ENCODE measurements at places on chromosomes 5 and 9. TPM values are rescaled to one million over a fixed set of nuclear protein-coding genes. Genes with fewer than 3 reads are reported as not detected.

DNA sequence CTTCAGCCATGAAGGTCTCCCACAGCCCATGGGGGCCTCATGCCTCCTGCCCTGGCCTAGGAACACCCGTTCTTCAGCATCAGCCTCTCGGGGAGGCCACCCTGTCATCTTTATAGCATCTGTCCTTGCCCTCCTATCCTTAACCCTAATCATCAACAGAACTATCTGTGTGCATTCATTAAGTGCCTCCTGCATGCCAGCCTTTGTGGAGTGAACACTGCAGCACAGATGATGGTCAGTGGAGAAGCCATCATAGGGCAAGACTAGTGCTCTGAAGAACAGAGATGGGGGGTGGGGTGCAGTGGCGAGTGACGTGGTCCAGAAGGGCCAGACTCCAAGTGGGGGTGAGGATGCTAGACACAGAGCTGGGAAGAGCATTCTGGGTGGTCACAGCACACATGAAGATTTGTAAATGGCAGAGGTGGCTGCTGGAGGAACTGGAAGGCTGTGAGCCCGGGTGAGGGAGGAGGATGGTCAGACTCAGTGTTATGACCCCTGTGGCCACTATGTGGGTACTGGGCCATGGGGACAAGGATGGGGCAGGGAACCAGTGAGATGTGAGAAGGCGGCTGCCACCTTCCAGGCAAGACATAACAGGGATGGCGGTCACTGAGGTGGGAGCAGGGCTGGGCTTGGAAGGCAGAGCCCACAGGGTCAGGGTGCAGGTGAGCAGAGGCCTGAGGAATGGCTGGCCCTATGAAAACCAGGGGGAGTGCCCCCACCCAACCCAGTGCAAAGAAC, 3.6 kb upstream of the CARD19 start:
- DNase-seq = no peak

DNA sequence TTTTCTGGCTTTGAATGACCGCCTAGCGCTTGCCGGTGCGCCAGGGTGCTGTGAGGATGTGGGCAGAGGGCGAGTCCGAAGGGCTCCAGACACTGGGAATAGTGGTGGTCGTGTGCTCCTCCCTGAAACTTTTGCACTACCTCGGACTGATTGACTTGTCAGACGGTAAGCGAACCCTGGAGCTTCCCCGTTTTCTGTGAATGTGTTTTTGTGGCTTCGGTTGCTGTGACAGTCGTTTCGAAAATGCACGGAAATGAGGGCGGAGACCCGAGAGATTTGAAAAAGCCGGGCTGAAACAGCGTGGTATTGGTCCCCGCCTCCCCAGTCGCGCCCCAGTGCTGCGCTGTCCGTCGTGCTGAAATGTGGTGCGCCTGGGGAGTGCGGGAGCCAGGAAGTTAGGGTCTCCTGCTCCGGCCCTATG, 102.5 kb upstream of the GABRP start:
- no peak for DNase-seq

DNA sequence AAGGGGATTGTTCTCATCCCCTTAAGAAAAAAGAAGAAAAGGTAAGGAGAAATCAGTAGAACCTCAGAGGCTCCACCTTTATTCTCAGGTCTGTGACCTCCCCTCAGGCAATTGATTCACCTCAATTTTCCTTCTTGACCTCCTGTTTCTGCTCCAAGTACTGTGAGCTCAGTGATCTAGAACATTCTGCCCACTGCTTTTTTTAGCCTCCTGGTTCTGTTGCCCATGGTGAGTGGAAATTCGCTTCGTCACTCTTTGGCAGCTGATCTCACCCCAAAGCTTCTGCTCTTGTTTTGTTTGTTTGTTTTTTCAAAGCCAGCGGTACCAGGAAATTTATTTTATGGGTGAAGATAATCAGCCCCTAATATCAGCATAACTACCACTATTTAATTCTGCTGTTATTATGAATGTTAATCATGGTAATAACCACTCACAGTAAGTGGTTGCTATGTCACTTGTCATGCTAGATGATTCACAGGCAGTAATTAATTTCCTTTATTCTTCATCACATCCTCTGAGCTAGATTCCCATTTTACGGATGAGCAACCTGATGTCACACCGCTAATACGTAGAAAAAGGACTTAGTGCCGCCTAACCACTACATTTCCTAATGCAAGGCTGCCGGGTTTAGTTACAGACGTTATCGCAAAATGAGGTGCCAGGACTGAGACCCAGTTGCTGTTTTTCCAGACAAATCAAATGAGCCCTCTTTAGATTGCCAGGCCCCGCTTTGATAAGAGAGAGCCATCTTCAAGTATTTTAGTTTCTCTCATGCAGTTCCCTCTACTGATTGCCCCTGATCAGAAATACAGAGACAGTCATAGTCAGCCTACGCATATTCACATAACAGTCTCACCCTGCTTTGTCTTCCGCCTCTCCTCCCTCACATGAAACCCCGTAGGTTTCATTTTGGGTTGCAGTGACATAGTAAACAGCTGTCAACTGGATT, 78.2 kb downstream of the CYFIP2 start:
- DNase-seq = no peak

- DNase-seq = peak; percentile 50
These were observed 144.4 kb upstream of the IRX2 start for GRCh38 chr5:2895876-2896275.

GRCh38 chr9:2138646-2139045, 123.5 kb downstream of the SMARCA2 start:
- DNase-seq = no peak

INSL4 gene
- total RNA-seq = not detected

GRCh38 chr5:166961028-166961427, 1330.4 kb upstream of the WWC1 start:
- DNase-seq = no peak

GRCh38 chr5:38163636-38164237, 94.6 kb upstream of the EGFLAM start:
- DNase-seq = no peak

TUSC1 gene
- 22.4 TPM for total RNA-seq

- DNase-seq = no peak
These were observed 166.9 kb downstream of the SNCAIP start for GRCh38 chr5:122478741-122479442.

- DNase-seq = peak; percentile 79
These were observed 2.8 kb downstream of the ADCY2 start for GRCh38 chr5:7398596-7399280.

BTNL9 gene
- total RNA-seq = 20.3 TPM

IER5L gene
- 24.2 TPM for total RNA-seq

DNA sequence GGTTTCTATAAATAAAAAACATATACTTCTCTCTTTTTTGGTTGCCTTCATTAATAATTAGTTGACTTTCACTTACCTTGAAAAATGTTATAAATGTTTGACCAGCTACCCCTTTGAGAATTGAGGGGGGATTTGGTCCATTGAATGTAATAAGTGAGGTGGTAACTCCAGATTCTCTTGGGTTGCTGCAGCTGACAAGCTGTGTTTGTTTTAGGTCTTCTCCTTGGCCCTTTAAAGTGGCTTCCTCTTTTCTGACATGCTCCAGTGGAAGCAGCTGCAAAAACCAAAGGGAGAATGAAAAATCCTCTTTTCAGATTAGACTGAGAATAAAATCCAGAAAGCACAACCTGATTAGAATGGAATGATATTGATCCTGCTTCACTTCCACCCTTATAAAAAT, 410.5 kb downstream of the TMEM38B start:
- no peak for DNase-seq

- DNase-seq = no peak
These were observed 132.4 kb downstream of the DAB2IP start for GRCh38 chr9:121783521-121784507.

FAM153A gene
- total RNA-seq = 1.4 TPM

TNFSF8 gene
- 0.83 TPM for total RNA-seq

MARCHF3 gene
- total RNA-seq = 1.7 TPM

EPB41L4B gene
- 2.3 TPM for total RNA-seq

- peak; percentile 42 for DNase-seq
These were observed 72.5 kb downstream of the AMBP start for GRCh38 chr9:114005371-114006154.

INSL6 gene
- total RNA-seq = not detected

DNA sequence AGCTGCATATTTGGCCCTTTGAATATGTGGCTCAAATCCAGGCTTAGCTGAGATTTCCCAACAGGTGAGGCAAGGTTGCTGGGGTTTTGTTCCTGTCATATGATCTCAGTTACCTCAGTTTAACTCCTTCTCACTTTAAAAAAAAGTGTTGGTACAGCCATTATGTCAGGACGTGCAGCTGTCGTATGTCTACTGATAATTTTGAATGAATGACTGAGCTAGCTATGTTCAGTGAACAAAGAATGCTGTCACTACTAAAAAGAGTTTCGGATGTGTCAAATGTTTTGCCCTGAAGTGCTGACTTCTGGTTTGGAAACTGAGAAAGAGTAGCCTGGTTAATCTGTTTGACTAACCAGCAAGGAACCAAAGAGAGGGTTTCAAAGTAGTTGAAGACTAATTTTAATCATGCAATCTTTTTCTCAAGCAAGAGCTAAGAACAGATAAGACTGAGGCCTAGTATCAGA, 106.3 kb upstream of the NR3C1 start:
- DNase-seq = no peak

GRCh38 chr5:35852773-35853172, 3.9 kb upstream of the IL7R start:
- DNase-seq = no peak

PRRT1B gene
- total RNA-seq = not detected

S1PR3 gene
- 253 TPM for total RNA-seq

DNA sequence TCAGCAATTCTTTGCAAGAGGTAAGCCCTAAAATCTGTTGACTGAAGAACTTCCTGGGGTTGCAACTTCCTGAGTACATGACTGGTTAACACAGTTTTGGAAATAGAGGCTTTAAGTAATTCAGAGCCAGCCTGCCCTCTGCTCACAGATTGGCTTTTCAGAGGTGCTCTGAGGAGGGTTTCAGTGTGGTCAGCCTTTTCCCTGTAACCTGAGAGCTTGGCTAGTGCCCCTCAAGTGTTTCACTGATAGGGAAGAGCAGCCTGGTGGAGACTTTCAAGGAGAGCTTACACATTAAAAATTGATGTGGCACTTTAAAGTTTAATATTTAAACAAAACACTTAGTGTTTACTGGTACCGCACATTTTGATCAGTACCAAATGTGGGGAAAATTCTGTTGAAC, 56.7 kb upstream of the FOXB2 start:
- no peak for DNase-seq

DNA sequence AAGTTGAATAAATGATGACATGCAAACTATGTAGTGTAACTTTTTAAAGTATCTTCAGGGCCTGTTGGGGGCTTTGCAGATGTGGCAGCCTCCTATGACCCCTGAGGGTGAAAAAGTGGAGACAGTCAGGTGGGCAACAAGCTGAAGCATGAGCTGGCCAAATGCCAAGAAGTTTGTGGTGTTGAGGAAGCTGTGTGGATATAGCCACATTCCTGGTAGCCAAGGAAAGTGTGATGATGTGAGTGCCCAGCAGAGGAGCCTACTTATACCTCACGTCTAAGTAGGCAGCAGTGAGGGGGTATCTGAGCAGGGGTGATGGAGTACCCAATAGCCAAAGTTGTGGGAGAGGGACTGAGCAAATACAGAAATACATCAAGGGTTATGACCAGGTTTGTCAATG, 621.2 kb upstream of the CDH6 start:
- DNase-seq = no peak

DNA sequence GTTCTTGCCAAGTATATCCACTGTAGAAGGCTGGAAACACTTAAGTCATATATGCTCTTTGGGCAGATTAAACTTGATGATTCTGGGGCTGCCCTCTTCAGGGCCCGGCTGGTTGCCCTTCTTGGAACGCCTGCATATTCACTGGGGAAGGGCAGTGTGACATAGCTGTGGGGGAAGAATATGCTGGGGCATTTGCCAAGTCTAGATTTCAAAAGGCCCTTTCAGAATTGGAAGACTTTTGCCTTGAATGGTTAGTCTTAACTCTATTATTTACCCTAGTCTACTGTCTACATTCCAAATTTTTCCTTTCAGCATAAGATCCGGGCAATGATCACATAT, 161.2 kb upstream of the PITX1 start:
- DNase-seq = peak; percentile 80

GRCh38 chr9:126248680-126249079, 77.9 kb upstream of the MVB12B start:
- DNase-seq = no peak

GRCh38 chr9:112104901-112105300, 70.2 kb downstream of the SUSD1 start:
- no peak for DNase-seq

DNA sequence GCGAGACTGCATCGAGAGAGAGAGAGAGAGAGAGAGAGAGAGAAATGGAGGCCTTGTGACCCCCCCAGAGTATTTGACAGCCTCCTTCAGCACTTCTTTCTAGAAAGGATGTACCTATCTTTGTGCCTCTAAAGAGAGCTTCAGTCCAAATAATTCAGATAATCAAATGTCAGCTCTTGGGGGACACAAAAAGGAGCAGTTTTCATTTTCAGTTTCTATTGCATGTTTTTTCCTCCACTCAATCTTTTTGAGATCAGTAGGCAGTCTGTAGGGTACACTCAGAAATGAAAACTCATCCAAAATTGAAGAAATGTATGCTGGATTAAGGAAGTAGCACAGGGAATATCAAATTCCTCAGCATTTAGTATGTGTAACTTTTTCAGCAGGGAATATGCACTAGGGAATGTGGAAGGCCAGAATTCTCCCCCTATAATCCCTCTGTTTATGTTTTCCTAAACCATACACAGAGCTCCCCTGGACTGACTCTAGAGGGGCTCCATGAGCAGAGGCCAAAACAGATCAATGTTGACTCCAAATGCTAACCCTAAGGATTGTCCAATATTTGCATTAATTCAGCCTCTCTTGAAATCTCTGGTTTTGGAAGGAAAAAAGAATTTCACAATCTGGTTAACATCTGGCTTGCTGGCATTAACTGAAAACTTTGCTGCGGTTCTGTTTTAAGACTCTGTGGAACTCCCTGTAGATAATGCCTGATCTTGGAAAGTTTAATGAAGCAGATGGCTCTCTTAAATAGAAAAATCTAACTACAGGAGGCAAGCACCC, 250.1 kb downstream of the CEMIP2 start:
- no peak for DNase-seq

GRCh38 chr9:87276851-87277261, 220.8 kb upstream of the DAPK1 start:
- no peak for DNase-seq

DNA sequence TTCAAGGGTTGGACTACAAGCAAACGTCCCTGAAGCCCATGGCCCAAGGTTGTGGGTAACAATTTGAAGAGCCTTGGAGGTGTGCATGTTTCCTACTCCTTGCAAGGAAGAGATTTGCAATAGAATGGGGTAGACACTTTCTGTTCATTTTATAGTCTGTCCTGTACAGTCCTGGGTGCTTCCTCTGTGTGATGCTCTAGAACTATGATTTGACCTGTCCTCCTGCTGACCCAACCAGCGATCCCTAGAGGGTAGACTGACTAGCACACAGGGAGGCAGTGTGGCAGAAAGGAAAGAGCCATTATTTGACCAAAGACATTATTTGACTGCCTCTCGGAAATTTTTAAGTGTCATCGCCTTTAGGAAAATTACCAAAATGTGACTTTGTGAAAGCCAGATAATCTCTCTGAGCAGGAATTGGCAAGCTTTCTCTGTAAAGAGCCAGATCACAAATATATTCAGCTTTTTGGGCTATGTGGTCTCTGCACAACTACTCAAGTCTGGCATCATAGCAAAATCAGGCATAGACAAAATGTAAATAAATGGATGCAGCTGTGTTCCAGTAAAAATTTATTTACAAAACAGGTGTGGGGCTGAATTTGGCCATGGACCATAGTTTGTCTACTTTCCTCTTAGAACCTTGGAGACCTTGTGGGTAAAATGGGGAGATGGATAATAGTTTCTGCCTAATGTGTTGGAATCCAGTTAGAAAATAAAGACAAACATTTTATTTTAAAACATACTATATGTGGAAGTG, 106.8 kb downstream of the DMRT2 start:
- DNase-seq = no peak

PRLR gene
- 0.78 TPM for total RNA-seq

SNCB gene
- total RNA-seq = not detected

- DNase-seq = no peak
These were observed 142.7 kb downstream of the TTLL11 start for GRCh38 chr9:121950441-121950840.

Data from esophagus muscularis mucosa (tissue), 4 donors.